Stomach (tissue), 19 donors: ENCODE measurements at places on chromosomes 2 and 18.

- no peak for DNase-seq
Observed at GRCh38 chr2:205661281-205661680, 21.0 kb upstream of the NRP2 start.

GRCh38 chr18:54964741-54965140 is 5.5 kb upstream of the CCDC68 start:
- DNase-seq: no peak

DNA sequence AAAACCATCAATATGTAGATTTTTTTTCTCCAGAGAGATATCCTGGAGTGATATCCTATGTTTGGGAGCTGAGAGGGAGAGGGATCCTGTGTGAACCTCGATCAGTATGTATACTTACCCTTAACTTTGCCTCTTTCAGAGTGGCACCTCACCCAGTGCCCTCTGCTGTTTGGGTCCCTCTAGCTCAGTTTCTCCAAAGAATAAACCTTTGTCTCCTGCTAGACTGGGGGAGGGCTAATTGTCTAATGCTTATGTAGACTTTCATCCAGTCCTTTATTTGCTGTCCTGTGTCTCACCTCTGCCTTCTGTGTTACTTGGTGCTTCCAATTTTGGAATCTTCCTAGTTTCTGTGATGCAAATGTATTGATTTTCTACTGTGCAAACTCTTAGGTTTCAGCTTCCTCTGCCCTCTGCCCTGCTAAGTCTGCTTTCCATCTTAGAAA is 48.4 kb downstream of the MTX2 start:
- DNase-seq: no peak

GRCh38 chr2:28108143-28108542 is 217.6 kb downstream of the BABAM2 start:
- DNase-seq: no peak

DNA sequence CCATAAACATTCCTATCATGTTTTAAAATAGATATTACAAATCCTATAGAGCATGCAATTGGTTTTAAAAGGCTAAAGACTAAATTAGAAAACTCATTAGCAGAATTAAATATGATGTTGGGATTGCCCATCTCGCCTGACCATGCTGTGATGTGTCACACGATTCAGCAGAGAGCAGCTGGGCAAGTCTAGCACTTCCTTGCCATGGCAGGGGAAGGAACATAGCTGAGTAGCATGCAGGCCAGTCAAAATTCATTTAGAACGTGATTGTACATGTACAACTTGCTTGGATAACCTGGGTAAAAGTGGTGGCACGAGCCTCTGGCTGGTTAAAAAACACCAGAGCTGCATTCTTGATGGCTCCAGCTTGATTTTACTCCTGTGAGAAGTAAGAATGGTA is 81.3 kb downstream of the SCN3A start:
- no peak for DNase-seq

GRCh38 chr2:238820916-238821315 is 27.0 kb upstream of the TWIST2 start:
- no peak for DNase-seq

DNA sequence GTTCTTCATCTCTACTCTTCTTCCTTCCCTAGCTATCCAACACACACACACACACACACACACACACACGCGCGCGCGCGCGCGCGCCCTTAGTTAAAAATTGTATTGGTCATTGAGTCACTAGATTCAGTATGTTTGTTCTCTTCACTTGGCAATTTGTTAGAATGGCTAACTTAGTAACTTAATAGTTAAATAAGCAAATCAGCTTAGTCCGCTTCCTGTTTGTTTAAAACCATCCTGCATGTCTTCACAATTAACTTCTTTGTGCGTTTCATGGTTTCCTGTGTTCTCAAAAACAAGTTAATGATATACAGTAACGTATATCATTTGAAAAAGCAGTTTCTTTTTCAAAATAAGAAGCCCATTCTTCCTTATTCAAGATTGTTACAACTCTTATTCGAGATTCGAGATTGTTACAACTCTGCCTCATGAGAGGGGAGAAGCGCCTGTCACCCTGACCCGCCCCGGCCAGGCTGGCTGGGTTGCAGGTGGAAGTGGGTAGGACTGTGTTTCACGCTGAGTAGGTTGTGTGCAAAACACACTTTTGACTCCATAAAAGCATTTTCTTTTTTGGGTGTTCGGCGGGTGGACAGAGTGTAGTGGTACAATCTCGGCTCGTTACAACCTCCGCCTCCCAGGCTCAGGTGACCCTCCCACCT is 9.5 kb upstream of the CNNM3 start:
- DNase-seq: no peak
